ENCODE measurements at places on chromosomes 12 and 14.

GRCh38 chr12:130254461-130255276 is 83.0 kb upstream of the PIWIL1 start:
- DNase-seq, result no peak

- DNase-seq, result no peak
Observed at GRCh38 chr12:26287671-26288381, 92.5 kb downstream of the SSPN start.

GRCh38 chr12:122835750-122836026 is 431 bp downstream of the HIP1R start:
- no peak for DNase-seq

DNA sequence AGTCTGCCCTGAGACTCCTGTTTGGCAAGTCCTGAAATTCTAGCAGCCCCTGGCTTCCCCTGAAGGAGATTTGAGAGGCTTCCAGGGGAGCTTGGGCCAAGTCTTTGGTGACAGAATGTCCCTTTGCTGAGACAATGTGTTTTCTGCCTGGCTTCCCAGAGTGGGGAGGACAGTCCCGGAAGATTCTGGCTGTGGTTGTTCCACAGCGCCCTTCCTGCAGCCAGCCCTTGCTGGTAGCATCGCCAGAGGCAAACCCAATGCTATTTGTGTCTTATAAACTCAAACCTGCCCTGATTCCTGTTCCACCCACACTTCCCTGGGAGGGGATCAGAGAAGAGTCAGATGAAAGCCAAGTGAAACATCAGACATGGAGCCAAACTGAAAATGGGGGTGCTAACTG is 56.4 kb upstream of the OAS1 start:
- no peak for DNase-seq

GRCh38 chr14:68813318-68813838 is 20.5 kb upstream of the ZFP36L1 start:
- DNase-seq, result no peak

DNA sequence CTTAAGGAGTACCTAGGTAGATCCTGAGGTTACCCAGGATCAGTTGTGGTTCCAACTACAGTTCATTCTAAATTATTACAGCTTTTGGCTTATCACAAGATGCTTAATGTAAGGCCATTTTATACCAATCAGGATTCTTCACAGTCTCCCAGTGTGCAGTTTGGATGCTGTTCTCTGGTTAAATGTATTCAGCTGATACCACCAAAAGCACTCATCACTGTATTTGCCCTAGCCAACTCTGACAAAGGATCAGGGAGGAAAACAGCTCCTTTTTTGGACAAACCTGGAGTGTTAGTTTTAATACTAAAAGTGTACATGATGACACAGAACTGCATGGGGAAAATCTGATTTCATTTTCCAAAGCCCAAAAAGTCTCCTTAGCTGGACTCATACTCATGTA is 19.5 kb downstream of the DMAC2L start:
- DNase-seq, result no peak

GRCh38 chr14:84017495-84017894 is 1512.4 kb upstream of the FLRT2 start:
- no peak for DNase-seq

DNA sequence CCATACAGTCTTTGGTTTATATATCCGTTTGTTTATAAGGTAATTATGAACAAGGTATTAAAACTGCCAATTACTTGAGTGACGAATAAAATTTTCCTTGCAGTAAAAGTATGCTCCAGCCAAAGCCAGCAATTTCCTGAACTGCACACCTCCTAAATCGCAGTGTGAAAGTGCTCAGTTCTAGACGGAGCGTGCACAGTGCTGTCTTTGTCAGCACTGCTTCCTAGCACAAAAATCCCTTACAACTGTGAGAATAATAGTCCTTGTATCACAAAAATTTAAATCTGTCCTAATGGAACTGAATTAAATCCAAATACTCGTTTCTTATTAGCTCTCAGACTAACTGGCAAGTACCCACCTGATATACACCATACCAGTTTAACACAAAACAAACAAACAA is 26.3 kb downstream of the LRIG3 start:
- no peak for DNase-seq

Measured in fibroblast of skin of abdomen (primary cell).